ENCODE measurements at places on chromosomes 4 and X. TPM values are rescaled to one million over a fixed set of nuclear protein-coding genes. Genes with fewer than 3 reads are reported as not detected.

The TRIM61 gene
- total RNA-seq: 2.1 TPM

The RPS6KA6 gene
- total RNA-seq: 0.39 TPM

The RTL3 gene
- not detected for total RNA-seq

The ACE2 gene
- total RNA-seq: 6.2 TPM

The LRP2BP gene
- total RNA-seq: 0.64 TPM

The SCLT1 gene
- total RNA-seq: 13.2 TPM

The UNC5C gene
- 0.35 TPM for total RNA-seq

The RGN gene
- 4.6 TPM for total RNA-seq

The GUCY1A1 gene
- 12.7 TPM for total RNA-seq

The GAR1 gene
- 15.7 TPM for total RNA-seq

The BEX3 gene
- 63.9 TPM for total RNA-seq

The GBA3 gene
- total RNA-seq: 0.16 TPM

The GABRG1 gene
- total RNA-seq: 0.16 TPM

The ZNF157 gene
- total RNA-seq: not detected

The N4BP2 gene
- 6.4 TPM for total RNA-seq

The BMPR1B gene
- total RNA-seq: 0.45 TPM

The POLA1 gene
- total RNA-seq: 9.0 TPM

The ADAMTS3 gene
- 2.1 TPM for total RNA-seq

The SEC24D gene
- total RNA-seq: 71.6 TPM

The USP11 gene
- 42.2 TPM for total RNA-seq

The BTK gene
- 11.5 TPM for total RNA-seq

The FHDC1 gene
- 1.2 TPM for total RNA-seq

The FHL1 gene
- total RNA-seq: 3,576 TPM

The TAF7L gene
- 0.26 TPM for total RNA-seq

The F9 gene
- total RNA-seq: not detected

The MAGEA10 gene
- not detected for total RNA-seq

The GPR50 gene
- not detected for total RNA-seq

The SNCA gene
- total RNA-seq: 13.4 TPM

The HELQ gene
- 11.2 TPM for total RNA-seq

The ODAM gene
- not detected for total RNA-seq

The UBE2A gene
- 58.9 TPM for total RNA-seq

The PHOX2B gene
- not detected for total RNA-seq

The RIBC1 gene
- total RNA-seq: 0.22 TPM

The GLRB gene
- total RNA-seq: 3.3 TPM

The UGT2B10 gene
- total RNA-seq: not detected

The ANXA10 gene
- total RNA-seq: not detected

The DGAT2L6 gene
- total RNA-seq: not detected

The PITX2 gene
- total RNA-seq: not detected

Data from mesenteric fat pad (tissue), 1 donor.